Peyer's patch (tissue), 4 donors: ENCODE measurements at places on chromosomes 13 and 19. TPM values are rescaled to one million over a fixed set of nuclear protein-coding genes. Genes with fewer than 3 reads are reported as not detected.

- no peaks in the 10 kb centered on the region for H3K36me3 ChIP-seq
- no peak overlapping the region for H3K4me3 ChIP-seq
- no peaks in the 10 kb centered on the region for H3K4me1 ChIP-seq
- no peaks in the 10 kb centered on the region for H3K27me3 ChIP-seq
- H3K27ac ChIP-seq = no peak overlapping the region
Observed at GRCh38 chr13:73140801-73141200, 82.0 kb downstream of the KLF5 start.

- H3K27me3 ChIP-seq = no peaks in the 10 kb centered on the region
- H3K27ac ChIP-seq = peak overlapping the region; percentile 57
- H3K36me3 ChIP-seq = no peaks in the 10 kb centered on the region
- H3K4me3 ChIP-seq = peak overlapping the region; percentile 47
- peaks cover 9% of the 10 kb centered on the region for H3K4me1 ChIP-seq
Observed at GRCh38 chr19:55173714-55174409, 6.2 kb downstream of the SYT5 start.

DNA sequence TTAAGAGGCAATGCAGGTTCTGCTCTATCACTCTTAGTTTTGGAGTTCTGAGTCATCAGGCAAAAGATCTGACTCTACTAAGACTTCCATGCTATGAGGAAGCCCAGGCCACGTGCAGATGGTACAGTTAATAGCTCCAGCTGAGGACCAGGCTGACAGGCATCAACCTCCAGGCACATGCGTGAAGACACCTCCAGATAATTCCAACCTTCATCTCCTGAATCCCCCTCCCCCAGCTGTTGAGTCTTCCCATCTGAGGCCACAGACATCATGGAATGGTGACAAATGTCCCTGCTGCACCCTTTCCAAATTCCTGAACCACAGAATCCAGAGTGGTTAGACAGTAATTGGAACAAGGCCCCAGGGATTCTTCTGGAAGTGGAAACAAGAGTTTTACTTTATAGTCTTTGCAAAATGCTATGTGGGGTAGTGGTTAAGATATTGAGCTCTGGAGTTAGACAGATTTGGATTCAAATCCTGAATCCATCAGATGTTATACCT, 183.8 kb downstream of the KLF5 start:
- no peak overlapping the region for H3K27ac ChIP-seq
- H3K27me3 ChIP-seq = no peaks in the 10 kb centered on the region
- no peaks in the 10 kb centered on the region for H3K36me3 ChIP-seq
- DNase-seq = no peak

GRCh38 chr19:40235238-40236025, 8.9 kb upstream of the CCNP start:
- H3K27ac ChIP-seq = no peak overlapping the region
- peaks cover 76% of the 10 kb centered on the region for H3K36me3 ChIP-seq
- no peak for DNase-seq
- no peaks in the 10 kb centered on the region for H3K27me3 ChIP-seq
- H3K4me1 ChIP-seq = peaks cover 12% of the 10 kb centered on the region

DNA sequence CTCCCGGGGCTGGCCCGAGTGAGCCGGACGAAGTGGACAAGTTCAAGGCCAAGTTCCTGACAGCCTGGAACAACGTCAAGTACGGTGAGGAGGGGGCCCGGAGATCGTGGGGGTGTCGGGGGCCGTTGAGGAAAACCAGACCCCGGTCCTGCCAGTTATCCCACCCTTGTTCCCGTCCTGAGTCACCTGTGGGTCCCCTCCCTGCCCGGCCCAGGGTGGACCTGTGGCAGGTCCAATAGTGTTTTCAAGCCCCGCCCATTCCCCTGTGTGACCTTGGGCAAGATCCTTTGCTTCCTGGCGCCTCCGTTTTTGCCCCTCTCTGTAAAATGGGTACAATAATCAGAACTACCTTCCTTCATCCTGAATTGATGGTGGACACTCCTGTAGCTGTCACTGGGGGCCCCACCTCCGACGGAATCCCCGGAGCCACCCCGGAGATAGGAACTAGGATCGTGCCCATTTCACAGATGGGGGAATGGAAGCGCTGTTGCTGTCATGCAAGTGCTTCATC, 593 bp downstream of the ATG4D start:
- H3K4me1 ChIP-seq = no peaks in the 10 kb centered on the region
- H3K27ac ChIP-seq = peak overlapping the region; percentile 93
- H3K27me3 ChIP-seq = no peaks in the 10 kb centered on the region
- H3K4me3 ChIP-seq = peak overlapping the region; percentile 74
- H3K36me3 ChIP-seq = no peaks in the 10 kb centered on the region

- peak overlapping the region; percentile 71 for H3K27ac ChIP-seq
- no peak for DNase-seq
- H3K36me3 ChIP-seq = no peaks in the 10 kb centered on the region
- H3K4me1 ChIP-seq = no peaks in the 10 kb centered on the region
- no peaks in the 10 kb centered on the region for H3K27me3 ChIP-seq
Observed at GRCh38 chr13:102799426-102800144, 666 bp downstream of the BIVM start.

DNA sequence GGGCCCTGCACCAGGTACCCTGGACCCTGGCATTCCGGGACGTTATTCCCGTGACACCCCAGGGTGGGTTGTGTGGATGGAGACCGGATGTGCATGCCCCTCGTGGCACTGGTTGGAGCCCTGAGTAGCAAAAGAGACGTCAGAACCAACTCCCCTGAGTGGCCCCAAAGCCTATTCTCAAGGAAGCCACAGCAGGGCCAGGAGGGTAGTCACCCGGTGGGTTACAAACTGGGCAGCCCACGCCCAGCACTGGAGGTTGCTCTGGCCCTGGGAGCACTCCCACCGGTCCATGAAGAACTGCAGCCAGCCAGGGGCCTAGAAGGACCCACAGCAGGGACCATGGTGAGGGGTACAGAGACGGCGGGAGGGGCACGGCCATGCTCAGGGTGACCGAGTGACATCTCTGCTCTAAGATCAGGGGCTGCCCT, 7.5 kb downstream of the KLF16 start:
- peak; percentile 69 for DNase-seq
- peak overlapping the region; percentile 98 for H3K27ac ChIP-seq
- H3K4me3 ChIP-seq = peak overlapping the region; percentile 63
- peaks cover 26% of the 10 kb centered on the region for H3K4me1 ChIP-seq

DNA sequence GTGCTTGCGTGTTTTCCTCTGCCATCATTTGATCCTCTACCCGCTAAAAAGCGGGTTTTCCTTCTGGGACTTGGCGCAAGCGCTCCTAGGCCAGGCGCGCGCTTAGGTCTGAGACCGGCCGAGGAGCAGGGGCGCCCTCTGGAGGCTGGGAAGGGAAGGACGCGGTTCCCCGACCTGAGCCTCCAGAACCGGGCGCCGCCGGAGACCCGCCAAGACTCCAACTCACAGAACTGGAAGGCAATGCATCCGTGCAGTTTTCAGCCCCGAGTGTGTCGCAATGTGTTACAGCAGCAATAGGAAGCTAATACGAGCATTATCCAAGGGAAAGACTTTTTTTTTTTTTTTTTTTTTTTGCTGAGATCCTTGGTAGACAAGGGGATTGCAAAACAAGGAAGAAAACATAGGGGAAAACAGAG, 190.9 kb downstream of the COL4A1 start:
- DNase-seq = peak; percentile 67
- H3K27ac ChIP-seq = no peak overlapping the region
- H3K4me1 ChIP-seq = no peaks in the 10 kb centered on the region
- H3K36me3 ChIP-seq = no peaks in the 10 kb centered on the region

DNA sequence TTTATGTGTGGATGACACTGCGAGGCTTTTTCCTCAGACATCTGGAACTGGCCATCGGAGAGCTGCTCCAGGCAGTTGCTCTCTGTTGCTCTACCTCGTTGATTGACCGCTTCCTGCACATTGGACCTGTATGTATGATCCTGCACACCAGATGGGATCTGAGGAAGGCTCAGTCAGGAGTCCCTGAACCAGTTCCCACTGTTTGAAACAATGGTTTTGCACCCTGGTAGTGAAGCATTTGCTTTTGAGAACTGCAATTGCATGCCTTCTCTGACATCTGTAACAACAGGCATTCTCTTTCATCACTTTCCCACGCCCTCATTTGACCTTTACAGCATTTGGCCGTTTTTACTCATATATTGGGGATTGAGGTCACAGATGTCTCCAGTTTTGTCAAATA, 61.1 kb upstream of the NPAS1 start:
- no peak overlapping the region for H3K27ac ChIP-seq
- no peak overlapping the region for H3K4me3 ChIP-seq
- peaks cover 38% of the 10 kb centered on the region for H3K4me1 ChIP-seq

The CCDC122 gene
- total RNA-seq = 6.7 TPM

The C1QTNF9 gene
- not detected for total RNA-seq

The ZNF813 gene
- 3.0 TPM for total RNA-seq

The NKPD1 gene
- total RNA-seq = not detected

The CHST8 gene
- total RNA-seq = 0.54 TPM
